SK-N-SH (cell line): ENCODE measurements at places on chromosomes 2 and 18. TPM values are rescaled to one million over a fixed set of nuclear protein-coding genes. Genes with fewer than 3 reads are reported as not detected.

Gene MC4R
- polyA plus RNA-seq: 0.21 and 0.62 TPM in 2 replicates

Gene IL36A
- not detected in 2 replicates for polyA plus RNA-seq

DNA sequence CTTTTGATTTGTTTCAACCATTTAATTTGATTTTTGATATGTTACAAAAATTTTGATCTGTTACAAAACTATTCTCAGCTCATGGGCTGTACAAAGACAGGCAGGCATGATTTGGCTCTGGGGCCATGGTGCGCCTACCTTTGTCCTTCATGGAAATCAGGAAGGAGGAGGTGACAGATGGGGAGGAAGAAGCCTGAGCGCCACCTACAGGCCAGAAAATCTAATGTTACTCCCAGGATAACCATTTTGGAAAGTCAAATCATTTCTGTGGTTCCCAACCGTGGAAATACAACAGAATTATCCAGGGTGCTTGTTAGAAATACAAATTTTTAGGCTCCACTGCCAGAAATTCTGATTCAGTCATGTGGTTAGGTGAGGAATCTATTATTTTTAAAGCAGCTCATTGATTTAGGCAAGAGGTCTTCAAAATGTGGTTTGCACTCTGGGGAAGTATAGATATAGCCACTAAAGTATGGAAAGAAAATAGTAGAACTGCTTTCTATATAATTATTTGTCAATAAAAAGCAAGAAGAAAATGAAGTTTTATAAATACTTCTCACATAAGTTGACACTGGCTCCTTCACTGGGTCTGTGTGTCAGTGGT, 93.9 kb downstream of the EVA1A start:
- no peak overlapping the region for H3K27ac ChIP-seq
- H3K27me3 ChIP-seq: no peaks in the 10 kb centered on the region
- H3K36me3 ChIP-seq: no peaks in the 10 kb centered on the region
- peak; percentile 22 for DNase-seq

Gene COL5A2
- 18.7 and 20.4 TPM in 2 replicates for polyA plus RNA-seq

- no peaks in the 10 kb centered on the region for H3K36me3 ChIP-seq
- DNase-seq: no peak
- H3K4me1 ChIP-seq: peaks cover 15% of the 10 kb centered on the region
- no peaks in the 10 kb centered on the region for H3K27me3 ChIP-seq
Measured at GRCh38 chr2:111535404-111535803, 348.6 kb downstream of the ANAPC1 start.

DNA sequence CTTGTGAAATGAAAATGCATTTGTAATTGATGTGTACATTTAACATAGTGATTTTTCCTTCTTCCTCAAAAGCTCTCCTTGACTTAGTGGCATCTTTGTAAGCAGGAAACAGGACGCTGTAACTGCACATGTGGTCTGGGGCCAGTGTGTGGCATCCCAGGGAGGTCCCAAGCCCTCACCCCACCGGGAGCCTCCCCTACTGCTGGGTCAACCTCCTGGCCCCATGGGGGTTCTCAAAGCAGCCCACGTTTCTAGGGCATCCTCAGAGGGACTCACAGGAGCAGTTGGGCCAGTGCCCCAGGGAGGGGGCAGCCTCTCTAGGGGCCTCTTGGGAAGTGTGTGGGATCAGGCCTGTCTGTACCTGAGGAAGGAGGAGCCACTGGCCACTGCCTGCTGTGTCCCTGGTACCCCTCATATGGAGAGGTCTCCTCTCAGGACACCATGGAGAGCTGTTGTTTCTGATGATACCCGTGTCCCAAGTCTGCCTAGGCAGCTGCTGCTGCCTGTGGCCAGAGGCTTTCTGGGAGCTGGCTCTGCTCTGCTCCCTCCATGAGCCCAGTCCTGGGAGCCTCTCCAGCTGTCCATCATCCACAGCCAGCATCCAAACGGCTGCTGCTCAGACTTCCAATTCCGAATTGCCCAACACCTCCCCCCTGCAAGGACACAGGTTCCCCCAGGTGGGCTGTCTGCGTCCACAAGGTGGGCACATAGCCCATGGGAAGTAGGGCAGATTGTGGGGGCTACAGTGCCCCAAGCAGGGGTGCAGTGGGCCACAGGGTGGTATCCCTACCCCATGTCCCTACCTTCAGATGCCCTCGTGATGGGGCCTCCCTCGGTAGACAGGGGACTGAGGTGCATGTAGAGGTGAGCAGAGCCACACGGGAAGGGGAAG, 13.4 kb downstream of the ARHGEF4 start:
- H3K27me3 ChIP-seq: no peaks in the 10 kb centered on the region
- H3K4me1 ChIP-seq: no peaks in the 10 kb centered on the region
- H3K4me3 ChIP-seq: no peak overlapping the region
- no peak for DNase-seq
- no peaks in the 10 kb centered on the region for H3K36me3 ChIP-seq
- H3K27ac ChIP-seq: no peak overlapping the region

- no peak overlapping the region for H3K27ac ChIP-seq
- H3K4me3 ChIP-seq: no peak overlapping the region
- no peaks in the 10 kb centered on the region for H3K36me3 ChIP-seq
- no peaks in the 10 kb centered on the region for H3K27me3 ChIP-seq
- no peaks in the 10 kb centered on the region for H3K4me1 ChIP-seq
Measured at GRCh38 chr18:51603111-51603510, 405.6 kb upstream of the MEX3C start.

- H3K4me1 ChIP-seq: peaks cover under 1% of the 10 kb centered on the region; the same call in 1 of the 2 replicates
- no peaks in the 10 kb centered on the region for H3K27me3 ChIP-seq
Measured at GRCh38 chr2:234841321-234842015, 110.3 kb upstream of the SH3BP4 start.

GRCh38 chr2:239696559-239697207, 295.9 kb upstream of the HDAC4 start:
- H3K4me3 ChIP-seq: no peak overlapping the region
- no peaks in the 10 kb centered on the region for H3K27me3 ChIP-seq
- DNase-seq: no peak
- H3K4me1 ChIP-seq: no peaks in the 10 kb centered on the region

- H3K27me3 ChIP-seq: no peaks in the 10 kb centered on the region
- no peak overlapping the region for H3K27ac ChIP-seq
- no peaks in the 10 kb centered on the region; the same call in 1 of the 2 replicates for H3K4me1 ChIP-seq
- no peaks in the 10 kb centered on the region for H3K36me3 ChIP-seq
- no peak overlapping the region for H3K4me3 ChIP-seq
- DNase-seq: no peak
Measured at GRCh38 chr2:50018921-50019320, 864.6 kb upstream of the FSHR start.

DNA sequence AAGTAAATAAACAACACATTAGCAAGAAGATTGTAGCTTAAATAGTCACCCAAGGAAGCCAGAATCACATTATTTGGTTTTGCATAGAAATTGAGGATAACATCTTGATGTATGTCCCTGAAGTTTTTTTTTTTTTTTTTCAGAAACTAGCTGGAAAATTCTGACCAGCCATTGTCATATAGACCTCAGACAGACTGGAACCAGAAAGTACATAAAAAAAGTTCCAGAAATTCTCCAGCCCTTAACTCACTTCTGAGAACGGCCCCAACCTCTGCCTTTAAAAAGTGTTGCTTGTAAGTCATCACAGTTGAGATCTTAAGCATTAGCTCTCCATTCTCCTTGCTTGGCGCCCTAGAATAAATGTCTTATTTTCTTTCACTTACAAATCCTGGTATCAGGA, 350.5 kb downstream of the CCDC85A start:
- H3K36me3 ChIP-seq: no peaks in the 10 kb centered on the region
- peaks cover 18% of the 10 kb centered on the region for H3K4me1 ChIP-seq
- peak overlapping the region; percentile 92 for H3K27ac ChIP-seq
- DNase-seq: no peak
- no peaks in the 10 kb centered on the region for H3K27me3 ChIP-seq

GRCh38 chr2:239584986-239585385, 184.2 kb upstream of the HDAC4 start:
- no peak for DNase-seq
- H3K4me3 ChIP-seq: no peak overlapping the region
- no peaks in the 10 kb centered on the region for H3K36me3 ChIP-seq
- no peaks in the 10 kb centered on the region for H3K4me1 ChIP-seq

Gene GULP1
- 33.8 and 35.0 TPM in 2 replicates for polyA plus RNA-seq

DNA sequence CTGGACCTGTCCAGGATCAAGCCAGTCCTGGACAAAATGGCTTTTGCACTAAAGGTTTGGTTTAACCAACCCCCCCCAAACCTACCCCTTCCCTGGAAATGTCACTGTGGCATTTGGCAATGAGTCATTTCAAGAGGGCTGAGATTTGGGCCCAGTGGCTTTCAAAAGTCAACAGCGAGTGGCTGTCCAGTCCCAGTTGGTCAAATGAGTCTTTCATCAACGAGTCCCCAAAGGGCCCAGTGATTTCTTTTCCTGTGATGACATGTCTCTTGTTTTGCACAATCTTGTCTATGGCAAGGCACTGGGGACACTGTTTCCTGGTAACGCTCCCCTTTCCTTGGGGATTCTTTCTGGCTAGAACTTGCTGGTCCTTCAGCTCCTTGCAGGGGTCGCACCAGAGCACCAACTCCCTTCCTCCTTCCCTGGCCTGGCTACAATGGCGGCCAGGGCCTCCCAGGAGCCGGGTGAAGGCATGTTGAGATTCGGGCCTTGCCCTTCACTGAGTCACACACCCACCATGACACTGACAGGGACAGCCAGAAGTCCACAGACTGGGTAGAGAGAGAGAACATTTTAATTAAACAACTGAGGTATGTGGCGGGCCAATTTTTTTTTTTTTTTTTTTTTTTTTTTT, 87.2 kb downstream of the SMAD7 start:
- no peak for DNase-seq
- no peaks in the 10 kb centered on the region for H3K27me3 ChIP-seq
- peaks cover 44% of the 10 kb centered on the region for H3K4me1 ChIP-seq
- H3K27ac ChIP-seq: no peak overlapping the region

DNA sequence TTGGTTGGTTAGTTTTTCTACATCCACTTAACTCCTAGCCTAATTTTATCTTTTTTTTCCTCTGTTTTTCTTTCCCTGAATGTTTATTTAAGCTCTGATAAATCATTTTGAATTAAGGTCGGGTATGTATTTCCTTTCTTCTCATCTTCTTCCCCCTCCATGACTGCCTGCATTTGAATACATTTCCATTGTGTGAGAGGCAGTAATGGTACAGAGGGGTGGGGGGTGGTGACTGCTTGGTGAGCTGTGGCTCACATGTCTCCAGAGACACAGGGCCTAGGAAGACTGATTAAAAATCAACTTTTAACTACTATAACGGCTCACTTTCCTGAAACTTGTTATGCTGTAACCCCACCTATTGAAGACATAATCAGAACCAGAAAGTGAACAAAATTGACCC, 58.0 kb downstream of the NEDD4L start:
- no peaks in the 10 kb centered on the region for H3K27me3 ChIP-seq
- H3K36me3 ChIP-seq: no peaks in the 10 kb centered on the region
- DNase-seq: no peak
- no peaks in the 10 kb centered on the region for H3K4me1 ChIP-seq
- H3K4me3 ChIP-seq: no peak overlapping the region

Gene TCF23
- not detected in 2 replicates for polyA plus RNA-seq

Gene CHST10
- 17.6 and 20.0 TPM in 2 replicates for polyA plus RNA-seq

- DNase-seq: no peak
- H3K4me3 ChIP-seq: no peak overlapping the region
- H3K36me3 ChIP-seq: no peaks in the 10 kb centered on the region
- no peak overlapping the region for H3K27ac ChIP-seq
Measured at GRCh38 chr2:128776461-128777195, 458.0 kb upstream of the HS6ST1 start.

Gene RAB31
- polyA plus RNA-seq: 22.4 and 23.0 TPM in 2 replicates

- DNase-seq: peak; percentile 97
- no peaks in the 10 kb centered on the region for H3K36me3 ChIP-seq
- H3K4me3 ChIP-seq: no peak within 1 kb of the TSS
- H3K27me3 ChIP-seq: no peaks in the 10 kb centered on the region
Measured at GRCh38 chr2:950080-950966, at the start of gene SNTG2. SNTG2 (plus strand) TSS chr2:950849; CDS start chr2:950997, 148 bp downstream.

GRCh38 chr2:71806432-71806831, 341.2 kb downstream of the CYP26B1 start:
- H3K36me3 ChIP-seq: no peaks in the 10 kb centered on the region
- no peaks in the 10 kb centered on the region for H3K4me1 ChIP-seq
- H3K27ac ChIP-seq: no peak overlapping the region
- H3K27me3 ChIP-seq: no peaks in the 10 kb centered on the region

Gene SERPINB13
- polyA plus RNA-seq: not detected in 2 replicates

Gene ITGA4
- polyA plus RNA-seq: 10.5 and 12.5 TPM in 2 replicates

DNA sequence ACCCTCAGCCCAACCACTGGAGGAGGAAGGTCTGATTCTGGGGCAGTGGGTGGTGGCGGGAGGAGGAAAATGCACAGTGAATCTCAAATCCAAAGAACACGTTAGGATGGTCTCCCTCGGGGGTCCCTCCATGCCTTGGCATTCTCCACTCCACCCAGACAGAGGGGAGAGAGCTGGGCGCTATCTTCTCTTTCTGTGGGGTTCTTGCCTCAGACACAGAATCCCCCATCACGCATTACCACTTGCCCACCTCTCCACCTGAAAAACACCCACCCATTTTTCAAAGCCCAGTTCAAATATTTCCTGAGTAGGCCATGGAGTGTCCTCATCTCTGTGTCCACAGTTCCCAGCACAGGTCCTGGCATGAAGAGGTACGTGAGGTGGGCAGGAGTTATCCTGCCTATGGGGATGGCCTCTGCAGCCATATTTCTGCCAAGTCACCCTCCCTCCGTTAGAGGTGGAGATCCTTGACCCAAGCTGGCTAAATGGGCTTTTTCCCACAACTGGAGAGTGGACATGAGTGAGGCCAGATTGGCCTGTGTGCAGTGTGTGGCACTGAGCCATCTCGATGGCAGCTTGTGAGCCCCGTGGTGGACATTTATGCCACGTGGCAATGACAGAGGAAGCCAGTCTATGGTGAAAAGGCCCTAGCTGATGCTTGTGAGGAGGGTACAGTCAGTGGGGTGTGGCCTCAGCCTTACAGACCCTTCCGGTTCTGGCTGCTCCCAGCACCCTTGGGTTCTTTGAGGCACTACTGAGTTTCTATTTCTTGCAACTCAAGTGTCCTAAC, 9.5 kb upstream of the TEX261 start:
- no peaks in the 10 kb centered on the region for H3K36me3 ChIP-seq
- H3K27me3 ChIP-seq: no peaks in the 10 kb centered on the region; the same call in 1 of the 2 replicates
- no peak overlapping the region for H3K27ac ChIP-seq
- no peak for DNase-seq
- no peak overlapping the region for H3K4me3 ChIP-seq
- no peaks in the 10 kb centered on the region for H3K4me1 ChIP-seq

GRCh38 chr2:2237563-2237962, 93.5 kb downstream of the MYT1L start:
- no peak overlapping the region for H3K27ac ChIP-seq
- no peaks in the 10 kb centered on the region; the same call in 1 of the 2 replicates for H3K4me1 ChIP-seq
- H3K36me3 ChIP-seq: no peaks in the 10 kb centered on the region; the same call in 1 of the 2 replicates
- no peak overlapping the region for H3K4me3 ChIP-seq

- H3K36me3 ChIP-seq: peaks cover 64% of the 10 kb centered on the region
- H3K4me1 ChIP-seq: no peaks in the 10 kb centered on the region
- H3K4me3 ChIP-seq: no peak overlapping the region
- H3K27me3 ChIP-seq: no peaks in the 10 kb centered on the region
- peak overlapping the region; percentile 28; the same call in 1 of the 2 replicates for H3K27ac ChIP-seq
Measured at GRCh38 chr2:217816396-217816869, 186.4 kb downstream of the TNS1 start.

Gene DSG1
- polyA plus RNA-seq: 0.02 TPM in 1 of 2 replicates, not detected in the other

- H3K27ac ChIP-seq: no peak overlapping the region
- no peaks in the 10 kb centered on the region for H3K4me1 ChIP-seq
- no peaks in the 10 kb centered on the region for H3K36me3 ChIP-seq
- H3K4me3 ChIP-seq: 0 out of 2 replicates have a peak overlapping the region, but pooled peaks have one; percentile 55
- DNase-seq: peak; percentile 61
- H3K27me3 ChIP-seq: peaks cover 26% of the 10 kb centered on the region
Measured at GRCh38 chr2:288758-289361, 969 bp upstream of the ALKAL2 start.

Gene UGT1A4
- polyA plus RNA-seq: not detected in 2 replicates

GRCh38 chr2:39805936-39806608, 27.0 kb upstream of the THUMPD2 start:
- no peaks in the 10 kb centered on the region for H3K4me1 ChIP-seq
- H3K27ac ChIP-seq: no peak overlapping the region
- H3K27me3 ChIP-seq: no peaks in the 10 kb centered on the region

GRCh38 chr2:240507778-240508251, 50.0 kb downstream of the ANKMY1 start:
- no peak overlapping the region for H3K27ac ChIP-seq
- H3K36me3 ChIP-seq: peaks cover 12% of the 10 kb centered on the region; the same call in 1 of the 2 replicates
- no peaks in the 10 kb centered on the region for H3K27me3 ChIP-seq

Gene CLHC1
- 3.8 and 7.7 TPM in 2 replicates for polyA plus RNA-seq
